AG10803 (cell line): ENCODE measurements at places on chromosomes 5 and 9.

GRCh38 chr5:158255609-158256008, 396.7 kb upstream of the CLINT1 start:
- DNase-seq: no peak

DNA sequence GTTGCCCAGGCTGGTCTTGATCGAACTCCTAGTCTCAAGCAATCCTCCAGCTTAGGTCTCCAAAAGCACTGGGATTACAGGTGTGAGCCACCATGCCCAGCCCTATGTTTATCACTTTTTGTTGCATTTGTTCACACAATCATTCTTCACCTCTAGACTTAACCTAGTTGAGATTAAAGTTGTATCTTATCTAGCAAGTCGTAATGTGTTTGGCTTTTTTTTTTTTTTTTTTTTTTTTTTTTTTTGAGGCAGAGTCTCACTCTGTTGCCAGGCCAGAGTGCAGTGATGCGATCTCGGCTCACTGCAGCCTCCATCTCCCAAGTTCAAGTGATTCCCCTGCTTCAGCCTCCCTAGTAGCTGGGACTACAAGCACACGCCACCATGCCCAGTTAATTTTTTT, 90.2 kb upstream of the C9orf72 start:
- DNase-seq: no peak

DNA sequence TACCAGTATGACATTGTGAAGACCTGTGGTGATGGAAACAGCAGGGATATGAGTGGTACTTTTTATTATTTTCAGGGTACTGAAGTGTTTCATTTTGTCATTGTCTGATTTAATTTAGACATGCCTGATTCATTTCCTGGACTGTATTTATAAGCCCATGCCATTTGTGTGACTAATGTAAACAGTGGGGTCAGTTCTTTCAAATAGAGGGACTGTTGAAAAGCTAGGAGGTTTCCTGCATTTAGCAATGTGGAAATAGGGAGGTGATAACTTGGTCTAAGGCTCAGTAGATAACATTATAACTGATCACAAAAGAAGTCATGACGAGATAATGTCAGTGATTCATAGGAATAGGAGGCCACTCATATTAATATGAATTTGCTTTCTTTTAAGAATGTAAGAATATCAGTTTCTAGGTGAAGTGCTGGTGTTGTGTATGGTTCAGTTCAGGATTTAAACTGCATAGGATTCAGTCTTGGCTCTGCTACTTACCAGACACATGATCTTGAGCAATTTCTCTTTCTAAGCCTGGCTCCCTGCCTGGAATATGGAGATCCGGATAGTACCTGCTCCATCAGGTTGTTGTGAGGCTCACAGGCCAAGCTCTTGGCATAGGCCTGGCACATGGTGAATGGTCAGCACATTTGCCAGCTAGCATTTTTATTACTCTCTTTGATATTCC, 7.5 kb downstream of the RASGRF2 start:
- DNase-seq: peak; percentile 58

GRCh38 chr9:29220596-29221251, 1647.4 kb upstream of the C9orf72 start:
- DNase-seq: no peak

- DNase-seq: no peak
These were observed 577 bp downstream of the TUT7 start for GRCh38 chr9:86353655-86354010.

GRCh38 chr5:109788596-109788995, 98.9 kb downstream of the MAN2A1 start:
- no peak for DNase-seq

DNA sequence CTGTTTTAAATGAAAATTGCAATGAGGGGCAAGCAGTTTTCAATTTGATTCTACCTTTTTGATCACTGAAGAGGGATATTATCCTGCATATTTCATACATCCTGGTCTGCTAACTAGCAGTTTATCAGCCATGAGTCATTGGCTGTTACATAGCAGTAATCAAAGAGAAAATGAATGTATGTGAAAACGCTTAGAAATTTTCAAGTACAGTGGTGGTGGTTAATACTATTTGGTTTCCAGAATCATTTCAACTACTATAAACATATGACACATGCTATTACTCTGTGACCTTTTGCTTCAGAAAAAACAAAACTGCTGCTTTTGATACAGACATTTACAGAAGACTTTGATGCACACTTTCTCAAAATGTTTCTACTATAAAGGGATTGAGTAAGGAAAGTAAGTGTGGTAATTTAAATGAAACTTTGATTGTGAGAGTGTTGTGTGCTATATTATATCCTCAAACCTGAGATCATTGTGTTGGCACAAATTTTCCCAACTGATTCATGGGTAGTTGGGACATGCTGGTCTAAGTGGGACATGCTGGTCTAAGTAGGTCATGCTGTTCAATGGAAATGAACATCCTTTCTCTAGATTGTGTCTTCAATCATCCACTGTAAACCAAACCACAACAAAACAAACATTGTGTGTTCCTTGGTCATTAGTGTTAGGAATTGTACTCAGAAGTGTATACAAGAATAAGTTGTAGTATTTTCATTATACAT, 5.1 kb downstream of the RNF14 start:
- no peak for DNase-seq

GRCh38 chr9:99809586-99810319, 11.9 kb upstream of the NR4A3 start:
- no peak for DNase-seq

DNA sequence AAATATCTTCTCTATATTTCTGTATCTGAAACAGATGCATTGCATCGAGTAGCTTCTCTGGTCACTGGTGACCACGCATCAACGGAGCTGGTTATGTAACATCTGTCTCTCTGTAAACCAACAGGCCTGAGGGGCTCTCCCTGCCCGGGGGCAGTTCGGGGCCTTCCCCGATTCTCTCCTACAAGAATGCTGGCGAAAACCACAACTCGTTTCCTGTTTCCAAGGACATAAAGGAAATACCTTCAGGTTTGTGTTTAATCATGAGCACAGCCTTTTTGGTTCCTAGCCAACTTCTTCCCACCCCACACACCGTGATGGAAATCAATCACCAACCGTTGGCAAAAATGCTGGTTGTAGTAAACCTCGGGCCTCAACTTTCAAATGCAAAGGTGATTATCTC, 25.1 kb downstream of the GDNF start:
- no peak for DNase-seq

DNA sequence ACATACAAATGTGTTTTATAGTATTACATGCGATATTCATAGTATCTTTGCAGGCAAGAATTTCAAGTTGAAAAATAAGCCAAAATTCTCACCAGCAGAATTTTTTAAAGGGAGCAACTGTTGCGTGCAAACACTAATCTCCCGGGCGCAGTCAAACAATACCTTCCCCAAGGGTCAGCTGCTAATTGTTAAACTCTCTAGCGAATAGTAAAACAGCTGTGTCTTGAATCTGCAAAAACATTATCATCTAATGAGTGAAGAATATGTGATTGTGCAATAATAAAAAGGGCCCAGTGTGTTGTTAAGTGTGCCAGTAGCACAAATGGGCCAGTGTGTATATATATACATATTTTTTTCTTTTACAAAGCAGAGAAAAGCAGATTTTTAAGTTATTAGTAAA, 131.4 kb downstream of the CCDC192 start:
- peak; percentile 60 for DNase-seq

DNA sequence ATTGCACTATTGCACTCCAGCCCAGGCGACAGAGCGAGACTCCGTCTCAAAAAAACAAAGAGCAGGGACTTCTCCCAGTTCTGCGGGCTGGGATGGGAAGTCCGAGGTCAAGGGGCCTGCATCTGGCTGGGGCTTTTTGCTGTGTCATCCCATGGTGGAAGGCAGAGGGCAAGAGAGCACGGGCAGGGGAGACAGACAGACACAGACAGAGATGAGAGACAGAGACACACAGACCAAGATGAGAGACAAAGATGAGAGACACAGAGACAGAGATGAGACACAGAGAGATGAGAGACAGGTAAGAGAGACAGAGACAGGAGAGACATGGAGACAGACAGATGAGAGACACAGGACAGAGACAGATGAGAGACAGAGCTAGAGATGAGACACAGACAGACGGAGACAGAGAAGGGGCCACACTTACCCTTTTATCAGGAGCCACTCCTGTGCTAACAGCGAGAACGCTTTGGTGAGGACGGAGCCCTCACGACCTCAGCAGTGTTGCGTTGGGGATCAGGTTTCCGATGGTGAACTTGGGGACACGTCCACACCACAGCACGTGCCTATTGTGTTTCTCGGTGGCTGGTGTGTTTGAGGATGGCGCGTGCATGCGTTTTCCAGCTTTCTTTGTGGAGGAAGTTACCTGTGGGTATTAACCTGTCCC, 8.9 kb upstream of the TOR4A start:
- no peak for DNase-seq

- no peak for DNase-seq
These were observed 1.0 kb downstream of the HMGCS1 start for GRCh38 chr5:43312076-43312661.

DNA sequence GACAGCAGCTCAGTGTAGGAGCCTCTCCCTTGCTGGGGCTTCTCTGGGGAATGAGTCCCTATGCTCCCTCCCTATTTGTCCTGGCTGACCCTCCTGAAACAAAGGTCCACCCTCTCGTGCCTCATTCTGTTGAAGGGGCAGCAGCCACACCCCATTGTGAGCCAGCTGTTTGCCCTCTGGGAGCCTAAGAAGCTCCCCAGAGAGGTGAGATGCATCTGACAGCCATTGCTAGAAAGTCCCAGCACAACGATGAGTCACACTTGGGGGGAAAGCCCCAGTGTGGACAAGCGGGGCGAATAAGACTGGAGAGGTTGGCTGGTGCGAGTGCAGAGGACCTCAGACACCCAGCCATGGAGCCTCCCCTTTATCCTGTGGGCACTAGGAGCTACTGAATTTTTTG, 101.4 kb downstream of the PPARGC1B start:
- peak; percentile 3 for DNase-seq

DNA sequence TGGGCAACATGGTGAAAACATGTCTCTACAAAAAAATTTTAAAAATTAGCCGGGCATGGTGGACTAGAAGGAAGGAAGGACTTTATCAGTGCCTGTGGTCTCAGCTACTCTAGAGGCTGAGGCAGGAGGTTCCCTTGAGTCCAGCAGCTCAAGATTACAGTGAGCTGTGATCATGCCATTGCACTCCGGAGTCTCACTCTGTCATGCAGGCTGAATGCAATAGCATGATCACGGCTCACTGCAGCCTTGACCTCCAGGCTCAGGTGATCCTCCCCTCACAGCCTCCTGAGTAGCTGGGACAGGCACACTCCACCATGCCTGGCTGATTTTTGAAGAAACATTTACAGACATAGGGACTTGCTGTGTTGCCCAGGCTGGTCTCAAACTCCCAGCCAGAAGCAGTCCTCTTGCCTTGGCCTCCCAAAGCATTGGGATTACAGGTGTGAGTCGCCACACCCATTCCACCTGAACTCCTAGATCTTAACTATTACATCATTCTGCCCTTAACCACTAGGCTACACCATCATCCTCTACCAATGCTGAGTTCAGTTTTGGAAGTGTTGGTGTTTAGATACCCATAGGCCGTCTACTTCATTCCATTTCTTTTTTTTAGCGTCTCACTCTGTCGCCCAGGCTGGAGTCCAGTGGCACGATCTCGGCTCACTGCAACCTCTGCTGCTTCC, 2.0 kb upstream of the URM1 start:
- DNase-seq: no peak

- peak; percentile 38 for DNase-seq
These were observed 998.8 kb downstream of the MAT2B start for GRCh38 chr5:164504141-164504772.

DNA sequence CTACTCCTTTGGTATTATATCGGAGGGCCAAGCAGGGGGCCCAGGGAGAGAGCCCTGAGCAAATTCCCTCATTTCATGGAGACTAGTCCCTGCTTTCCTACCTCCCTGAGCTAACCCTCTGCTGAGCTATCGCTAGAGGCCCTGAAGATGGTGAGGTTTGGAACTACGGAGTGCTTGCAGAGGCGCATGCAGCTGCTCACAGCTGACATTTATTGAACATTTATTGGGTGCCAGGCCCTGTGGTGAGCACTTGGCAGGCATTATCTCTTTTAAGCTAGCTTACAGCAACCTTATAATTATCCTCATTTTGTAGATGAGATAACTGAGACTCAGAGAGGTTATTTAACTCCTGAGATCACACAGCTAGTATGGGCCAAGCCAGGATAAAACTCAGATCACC, 9.8 kb downstream of the FAT2 start:
- no peak for DNase-seq

GRCh38 chr9:72952381-72952690, 517 bp downstream of the ALDH1A1 start:
- DNase-seq: no peak

DNA sequence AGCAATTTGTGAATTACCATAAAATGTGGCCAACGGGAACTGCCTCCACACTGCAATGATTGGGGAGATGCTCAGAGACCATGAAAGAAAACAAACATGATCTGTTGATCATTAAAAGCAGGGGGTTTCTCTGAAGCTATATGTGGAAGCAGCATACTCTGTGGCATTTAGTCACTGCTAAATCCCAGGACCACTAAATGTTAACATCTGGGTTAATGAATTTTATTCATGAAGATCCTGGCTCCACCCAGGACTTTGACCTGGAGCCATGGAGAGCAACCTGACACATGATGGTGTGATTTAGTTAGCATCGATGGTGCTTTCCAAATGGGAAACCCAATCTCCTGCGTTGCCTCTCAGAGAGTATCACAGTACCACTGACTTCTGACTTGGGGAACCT, 497.8 kb downstream of the AGTPBP1 start:
- DNase-seq: no peak

DNA sequence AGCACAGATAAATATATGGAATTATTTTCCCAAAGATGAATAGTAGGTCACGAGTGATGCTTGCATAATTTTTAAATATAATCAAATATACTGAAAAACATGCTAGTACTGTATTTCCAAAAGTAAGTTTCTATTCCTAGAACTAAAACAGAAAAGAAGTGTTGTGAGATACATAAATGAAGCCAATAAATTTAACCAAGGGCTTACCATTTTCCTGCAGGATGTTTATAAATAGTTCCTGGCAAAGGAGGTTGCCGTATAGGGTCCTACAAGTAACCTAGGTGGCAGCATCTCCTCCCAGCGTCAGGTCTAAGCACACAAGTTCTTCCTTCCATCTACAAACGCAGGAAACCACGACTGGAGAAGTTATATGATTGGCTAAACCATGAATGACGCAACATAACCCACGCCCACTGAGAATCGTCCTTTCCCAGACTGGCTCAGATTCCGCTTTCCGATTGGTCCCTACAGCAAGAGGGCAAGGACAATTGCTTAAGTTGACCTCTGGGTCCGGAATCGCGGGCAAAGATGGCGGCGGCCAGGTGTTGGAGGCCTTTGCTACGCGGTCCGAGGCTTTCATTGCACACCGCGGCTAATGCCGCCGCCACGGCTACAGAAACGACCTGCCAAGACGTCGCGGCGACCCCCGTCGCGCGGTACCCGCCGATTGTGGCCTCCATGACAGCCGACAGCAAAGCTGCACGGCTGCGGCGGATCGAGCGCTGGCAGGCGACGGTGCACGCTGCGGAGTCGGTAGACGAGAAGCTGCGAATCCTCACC, at the start of gene MRPS30:
MRPS30 (plus strand) TSS at position 513 of the 780 bp plus-strand sequence; CDS start at position 529, 16 bp downstream.
- DNase-seq: peak; percentile 97

GRCh38 chr5:40074826-40075225, 604.9 kb upstream of the PTGER4 start:
- DNase-seq: peak; percentile 1
